ENCODE measurements at places on chromosomes 1 and 21.

DNA sequence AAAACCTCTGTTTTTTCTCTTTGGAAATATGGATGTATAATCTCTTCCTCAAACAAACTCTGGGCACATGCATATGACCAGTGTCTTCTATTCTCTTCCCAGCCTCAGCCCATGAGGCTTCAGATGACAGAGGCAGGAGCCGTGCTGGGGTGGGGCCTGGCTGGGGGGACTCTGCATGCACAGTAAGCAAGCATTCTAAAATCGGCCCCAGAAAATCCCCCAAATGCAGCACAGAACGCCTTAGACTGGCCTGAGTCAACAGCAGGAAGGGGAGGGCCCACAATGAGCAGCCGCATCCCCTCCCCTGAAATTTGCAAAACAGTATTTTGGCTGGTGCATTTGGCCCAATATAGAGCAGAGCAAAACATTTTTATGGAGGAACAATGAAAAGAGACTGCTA is 47.8 kb downstream of the ITPKB start:
- no peak for DNase-seq

GRCh38 chr1:153921080-153921802 is 1.5 kb downstream of the GATAD2B start:
- DNase-seq, result no peak

GRCh38 chr1:27569506-27570291 is 34.2 kb downstream of the AHDC1 start:
- DNase-seq, result no peak

- DNase-seq, result peak; percentile 67
Observed at GRCh38 chr1:95084317-95085176, 11.8 kb upstream of the ALG14 start.

DNA sequence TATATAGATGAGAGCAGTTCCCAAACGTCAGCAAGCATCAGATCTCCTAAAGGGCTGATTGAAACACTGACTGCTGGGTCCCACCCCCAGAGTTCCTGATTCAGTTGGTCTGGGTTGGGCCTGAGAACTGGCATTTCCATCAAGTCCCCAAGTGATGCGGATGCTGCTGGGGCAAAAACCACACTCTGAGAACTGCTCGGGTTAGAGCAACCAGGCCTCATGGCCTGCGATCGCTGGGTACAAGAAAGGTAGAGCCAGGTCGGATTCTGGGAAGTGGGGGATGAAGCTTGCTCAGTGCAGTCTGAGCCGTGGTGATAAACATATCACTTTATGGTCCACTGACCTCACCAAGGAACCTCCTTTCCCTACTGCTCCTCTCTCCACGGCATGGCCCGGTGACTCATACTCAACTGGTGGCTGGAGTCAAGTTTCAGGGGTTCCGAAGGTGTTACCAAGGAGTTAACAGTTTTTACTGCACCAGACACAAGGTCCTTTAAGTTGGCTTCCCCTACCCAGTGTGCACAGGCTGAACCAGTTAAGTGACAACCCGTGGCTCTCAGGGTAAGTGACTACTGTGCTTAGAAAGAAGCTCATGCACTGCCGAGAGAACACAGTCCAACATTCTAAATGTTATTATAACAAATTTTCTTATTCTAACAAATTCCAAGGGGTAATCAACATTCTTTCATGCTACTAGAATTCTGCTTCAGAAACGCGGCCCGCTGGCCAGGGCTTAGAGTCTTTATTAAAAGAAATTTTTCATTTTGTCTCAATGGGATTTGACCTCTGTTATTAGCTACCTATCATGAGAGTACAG is 153.5 kb downstream of the TGFBR3 start:
- no peak for DNase-seq

DNA sequence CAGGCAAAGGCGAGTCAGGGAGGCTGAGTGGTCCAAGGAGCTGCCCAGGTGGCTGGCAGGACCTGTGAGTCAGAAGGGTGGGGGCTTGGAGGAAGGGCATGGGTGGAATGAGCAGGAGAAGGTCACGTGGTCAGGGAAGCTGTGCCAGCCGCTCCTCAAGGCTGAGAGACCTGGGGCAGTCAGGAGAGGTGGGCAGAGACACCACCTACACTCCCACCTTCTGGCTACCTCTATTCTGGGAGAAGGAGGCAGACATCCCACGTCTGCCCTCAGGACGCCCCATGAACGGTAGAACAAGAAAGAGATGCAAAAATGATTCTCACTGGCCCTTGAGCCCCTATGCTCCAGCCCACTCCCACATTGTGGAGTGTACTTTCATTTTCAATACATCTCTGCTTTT is 151.8 kb upstream of the RAB4A start:
- DNase-seq, result no peak

DNA sequence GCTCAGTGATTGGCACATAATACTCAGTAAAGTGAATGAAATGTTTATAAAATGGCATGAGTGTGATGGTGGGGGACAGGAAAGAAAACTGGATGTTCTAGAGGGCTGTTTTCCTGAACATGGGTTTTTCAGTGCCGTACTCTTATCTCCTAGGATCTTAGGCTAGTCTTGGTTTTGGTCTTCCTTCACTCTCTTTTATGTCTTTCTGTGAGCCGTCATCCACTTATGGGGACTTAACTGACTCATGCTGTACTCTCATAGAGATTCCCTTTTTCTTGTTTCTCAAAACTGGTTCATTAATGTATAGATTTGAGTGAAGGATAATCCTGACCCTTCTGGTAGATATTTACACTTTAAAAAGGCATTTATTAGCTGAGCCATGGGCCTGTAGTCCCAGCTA is 16.6 kb downstream of the AGO3 start:
- no peak for DNase-seq

- DNase-seq, result no peak
Observed at GRCh38 chr1:233245191-233245765, 50.2 kb downstream of the PCNX2 start.

DNA sequence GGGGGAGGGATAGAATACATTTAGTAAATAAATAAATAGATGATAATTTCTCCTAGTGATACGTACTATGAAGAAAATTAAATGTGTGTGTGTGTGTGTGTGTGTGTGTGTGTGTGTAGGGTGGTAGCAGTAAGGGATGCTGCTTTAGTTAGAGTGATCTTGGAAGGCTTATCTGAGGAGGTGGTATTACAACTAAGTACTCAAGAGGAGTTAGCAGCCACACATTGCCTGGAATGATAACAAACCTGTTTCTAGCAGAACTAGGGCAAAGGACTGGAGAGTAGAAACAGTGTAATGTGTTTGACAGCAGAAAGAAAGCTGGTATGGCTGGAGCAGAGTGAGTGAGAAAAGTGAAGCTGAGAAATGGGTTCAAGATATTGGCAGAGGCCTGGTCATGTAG is 58.3 kb upstream of the FASLG start:
- DNase-seq, result no peak

DNA sequence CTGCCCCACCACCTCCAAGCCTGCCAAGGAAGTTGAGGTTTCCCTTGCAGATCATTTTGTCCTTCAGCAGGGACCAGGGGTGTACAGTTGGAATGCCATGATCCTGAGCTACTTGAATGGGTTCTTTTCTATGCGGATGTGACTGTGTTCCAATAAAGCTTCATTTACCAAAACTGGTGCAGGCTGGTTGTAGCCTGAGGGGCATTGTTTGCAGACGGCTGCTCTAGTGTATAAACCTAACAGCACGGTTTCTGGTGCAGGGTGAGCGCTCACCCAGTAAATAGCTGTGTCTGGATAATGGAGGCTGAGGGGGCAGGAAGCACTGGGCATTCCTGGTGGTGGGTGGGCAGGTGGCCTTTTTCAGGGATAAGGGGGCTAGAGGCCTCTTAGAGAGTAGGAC is 72.7 kb upstream of the ACTL8 start:
- no peak for DNase-seq

GRCh38 chr1:180781718-180782117 is 131.0 kb upstream of the KIAA1614 start:
- no peak for DNase-seq

GRCh38 chr21:14917762-14918161 is 147.0 kb downstream of the NRIP1 start:
- DNase-seq, result no peak

GRCh38 chr1:228434689-228435088 is 18.0 kb upstream of the TRIM17 start:
- no peak for DNase-seq

GRCh38 chr21:17250778-17251241 is 262.0 kb upstream of the CXADR start:
- DNase-seq, result no peak

- DNase-seq, result no peak
Observed at GRCh38 chr1:67969446-67969845, 81.0 kb downstream of the DIRAS3 start.

DNA sequence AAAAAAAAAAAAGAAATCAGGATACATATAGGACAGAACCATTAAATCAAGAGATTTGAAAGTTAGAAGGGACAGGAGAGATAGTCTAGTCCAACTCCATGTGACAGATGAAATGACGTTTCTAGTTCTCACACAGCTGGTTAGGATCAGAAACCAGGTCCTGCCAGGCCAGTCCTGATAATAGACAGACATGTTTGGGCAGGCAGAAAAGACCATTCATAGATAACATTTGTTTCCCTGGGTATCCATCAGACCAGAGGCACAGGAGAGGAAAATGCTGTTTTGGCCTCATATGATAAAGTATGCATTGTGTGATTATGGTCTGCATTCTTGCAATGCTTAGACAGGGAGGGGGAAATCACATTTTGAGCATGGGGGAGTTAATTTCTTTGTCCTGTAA is 29.3 kb downstream of the ZBTB8B start:
- no peak for DNase-seq

DNA sequence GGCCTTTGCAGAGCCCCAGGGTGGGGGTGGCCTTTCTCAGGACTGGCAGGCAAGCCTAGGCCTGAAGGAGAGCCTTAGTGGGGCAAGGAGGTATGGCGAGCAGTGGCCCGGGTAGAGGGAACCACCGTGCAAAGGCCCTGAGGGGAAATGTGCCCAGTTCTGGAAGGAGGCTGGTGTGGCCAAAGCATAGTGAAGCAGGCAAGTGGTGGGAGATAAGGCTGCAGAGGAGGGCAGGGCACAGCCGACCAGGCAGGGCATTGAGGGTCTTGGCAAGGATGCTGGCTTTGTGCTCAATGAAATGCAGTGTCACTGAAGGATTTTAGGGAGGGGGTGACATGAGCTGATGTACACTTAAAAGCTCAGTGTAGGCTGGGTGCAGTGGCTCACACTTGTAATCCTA is 22.8 kb downstream of the MROH7 start:
- no peak for DNase-seq

DNA sequence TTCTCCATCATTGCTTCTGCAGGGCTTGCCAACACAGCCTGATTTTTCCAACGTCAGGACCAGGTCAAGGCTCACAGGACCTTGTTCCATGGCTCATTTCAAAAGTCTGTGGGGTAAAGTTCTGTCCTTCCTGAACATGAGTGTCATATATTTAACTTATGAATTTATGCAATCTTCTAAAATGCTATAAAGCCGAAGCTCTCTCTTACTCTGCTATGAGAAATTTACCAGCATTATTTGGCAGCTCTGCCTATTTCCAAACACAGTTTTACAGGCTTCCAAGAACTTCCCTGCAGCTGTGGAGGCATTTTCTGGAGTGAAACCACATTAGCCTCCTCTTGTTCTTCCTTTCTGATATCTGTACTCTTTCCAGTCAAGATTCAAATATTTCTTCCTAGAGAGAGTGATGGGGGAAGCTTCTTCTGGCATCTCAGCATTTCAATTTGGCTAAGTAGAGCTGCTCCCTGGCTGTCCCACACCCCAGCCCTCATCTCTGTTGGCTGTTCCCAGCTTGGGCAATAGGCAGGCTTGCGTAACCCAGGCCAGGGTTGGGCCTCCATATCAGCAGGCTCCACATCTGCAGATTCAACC is 15.6 kb upstream of the HMGCS2 start:
- DNase-seq, result no peak

- peak; percentile 21 for DNase-seq
Observed at GRCh38 chr1:102970496-102971078, 137.7 kb downstream of the COL11A1 start.

- no peak for DNase-seq
Observed at GRCh38 chr1:10328180-10328963, 70.5 kb upstream of the PGD start.

DNA sequence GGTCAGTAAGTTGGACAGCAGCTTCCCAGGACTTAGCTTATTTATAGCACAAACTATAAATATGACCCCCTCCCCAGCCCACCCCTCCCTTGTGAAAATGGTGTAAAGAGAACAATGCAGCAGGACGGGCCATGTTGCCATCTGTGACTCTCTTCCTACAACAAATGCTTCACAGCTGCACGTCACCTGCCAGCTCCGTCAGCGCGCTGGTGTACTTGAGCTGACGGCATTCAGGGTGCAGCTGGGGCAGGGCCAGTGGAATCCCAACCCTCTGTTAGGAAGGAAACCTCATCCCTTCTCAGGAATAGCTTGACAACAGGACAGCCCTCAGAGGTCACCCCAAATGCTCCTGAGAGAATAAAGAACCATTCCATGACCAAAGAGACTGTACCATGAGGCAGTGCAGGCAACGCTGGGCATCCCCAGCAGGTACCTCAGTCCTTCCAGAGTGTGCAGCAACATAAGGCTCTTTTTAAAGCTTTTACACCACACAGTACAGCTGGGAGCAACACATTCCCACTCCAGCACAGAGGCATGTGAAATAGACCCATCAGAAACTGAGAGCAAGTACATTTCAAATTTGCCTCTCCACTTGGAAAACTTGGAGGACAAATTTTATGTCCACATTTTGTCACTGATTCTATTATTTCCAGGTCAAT is 85.0 kb downstream of the ATP1A1 start:
- no peak for DNase-seq

GRCh38 chr1:117058810-117059209 is 1.3 kb upstream of the TTF2 start:
- DNase-seq, result no peak

DNA sequence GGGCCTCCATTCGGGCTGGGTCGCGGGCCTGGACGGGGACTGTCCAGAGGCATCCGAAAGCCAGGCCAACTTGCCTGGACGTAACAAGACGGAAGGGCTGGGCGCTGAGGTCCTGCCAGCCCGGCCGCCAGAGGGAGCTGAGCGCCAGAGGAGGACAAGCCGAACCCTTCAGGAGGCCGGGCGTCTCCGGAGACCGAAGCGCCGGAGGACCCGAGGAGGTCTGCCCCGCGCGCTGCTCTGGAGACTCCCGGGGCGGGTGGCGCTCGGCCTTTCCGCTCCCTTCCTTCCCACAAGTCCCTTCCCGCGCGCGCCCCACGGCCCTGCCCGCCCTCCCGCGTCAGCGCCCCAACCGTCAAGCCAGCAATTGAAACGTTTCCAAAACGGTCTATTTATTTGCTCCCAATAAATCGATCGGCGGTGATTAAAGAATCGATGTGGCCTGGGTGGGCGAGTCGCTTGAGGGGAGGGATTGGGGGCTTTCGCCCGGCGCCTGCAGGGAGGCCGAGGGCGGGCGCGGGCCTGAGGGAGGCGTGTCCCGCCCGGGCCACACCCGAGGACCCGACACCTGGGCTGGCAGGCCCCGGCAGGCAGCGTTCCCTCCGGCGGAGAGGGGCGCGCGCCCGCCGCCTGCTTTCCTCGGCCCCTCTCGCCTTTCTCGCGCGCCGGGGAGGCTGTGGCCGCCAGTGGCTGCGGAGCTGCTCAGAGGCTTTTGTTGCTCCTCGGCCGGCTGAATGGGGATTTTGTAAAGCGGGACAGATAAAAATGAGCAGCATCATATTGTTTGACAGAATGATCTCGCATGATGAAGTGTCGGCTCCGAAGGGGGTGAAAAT is 5.2 kb upstream of the FOXD3 start:
- no peak for DNase-seq

- DNase-seq, result no peak
Observed at GRCh38 chr1:2795926-2796325, 5.6 kb downstream of the TTC34 start.

All from Ammon's horn (tissue), 1 donor.